HFFc6 (cell line): ENCODE measurements at places on chromosomes 11 and 22.

DNA sequence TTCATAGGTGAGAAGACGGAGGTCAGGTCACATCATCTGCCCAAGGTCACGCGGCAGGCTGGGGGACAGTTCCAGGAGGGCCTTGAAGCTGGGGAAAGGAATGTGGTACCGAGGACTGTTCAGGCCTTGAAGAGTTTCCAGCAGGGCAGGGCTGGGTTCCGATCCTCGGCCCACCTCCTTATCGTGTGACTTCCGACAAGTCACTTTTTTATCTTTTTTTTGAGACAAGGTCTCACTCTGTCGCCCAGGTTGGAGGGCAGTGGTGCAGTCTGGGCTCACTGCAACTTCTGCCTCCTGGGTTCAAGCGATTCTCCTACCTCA lies 623 bp downstream of the NDUFS8 start:
- no peak for DNase-seq

DNA sequence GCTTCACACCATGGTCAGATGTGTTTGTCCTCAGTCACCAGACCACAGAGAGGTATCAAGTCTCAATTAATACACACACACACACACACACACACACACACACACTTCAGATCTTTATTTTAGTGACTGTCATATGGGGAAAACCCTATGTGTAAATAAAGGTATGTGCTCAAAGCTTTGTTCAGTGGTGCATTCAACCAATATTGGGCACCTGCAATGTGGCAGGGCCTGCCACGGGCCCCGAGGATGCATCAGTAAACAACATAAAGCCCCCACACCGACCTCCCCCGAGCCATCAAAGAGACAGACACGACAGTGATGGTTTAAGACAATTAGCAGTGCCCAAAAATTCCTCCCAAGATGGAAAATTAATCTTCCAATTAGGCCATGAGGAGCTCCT lies 51.6 kb downstream of the SHANK2 start:
- no peak for DNase-seq

DNA sequence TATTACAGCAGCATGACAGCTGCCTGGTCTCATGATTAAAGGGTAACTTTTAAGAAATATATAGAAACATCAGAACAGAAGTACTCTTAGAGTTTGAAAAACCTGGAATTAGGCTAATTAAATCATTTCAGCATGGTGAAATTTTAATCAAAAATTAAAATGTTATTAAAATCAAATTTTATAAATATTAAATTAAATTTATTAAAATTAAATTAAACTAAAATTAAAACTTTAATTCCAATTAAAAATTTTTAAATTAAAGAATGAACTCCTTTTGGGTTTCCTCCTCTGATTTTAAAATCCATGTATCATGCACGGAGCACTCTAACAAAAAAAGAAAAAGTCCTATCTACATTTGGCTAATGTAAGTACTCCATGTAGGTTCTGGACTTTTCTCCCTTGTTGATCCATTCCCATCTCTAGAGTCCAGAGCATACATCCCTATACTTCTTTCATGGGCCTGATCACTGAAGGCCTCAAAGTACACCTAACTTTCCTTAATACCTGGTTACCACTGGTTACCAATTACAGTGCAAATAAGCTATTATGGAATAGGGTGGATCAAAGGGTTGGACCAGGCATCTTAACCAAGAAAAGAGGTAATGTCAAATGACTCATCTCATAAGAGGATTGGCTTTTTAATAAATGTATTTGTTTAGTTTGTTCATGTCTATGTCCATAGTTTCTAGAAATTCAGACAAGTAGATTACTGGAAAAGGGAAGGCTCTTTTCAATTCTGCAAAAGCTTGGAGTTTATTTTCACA lies 48.4 kb upstream of the MUC15 start:
- no peak for DNase-seq

GRCh38 chr11:128594226-128594625 lies 6.9 kb upstream of the ETS1 start:
- no peak for DNase-seq

- DNase-seq: no peak
These were observed 39.7 kb downstream of the RRP8 start for GRCh38 chr11:6563667-6564066.

- peak; percentile 5 for DNase-seq
These were observed 261.9 kb upstream of the LUZP2 start for GRCh38 chr11:24234822-24235508.
